ENCODE measurements at places on chromosomes 5 and 9.

GRCh38 chr9:99819856-99820684 is 1.6 kb upstream of the NR4A3 start:
- DNase-seq: peak; percentile 83

DNA sequence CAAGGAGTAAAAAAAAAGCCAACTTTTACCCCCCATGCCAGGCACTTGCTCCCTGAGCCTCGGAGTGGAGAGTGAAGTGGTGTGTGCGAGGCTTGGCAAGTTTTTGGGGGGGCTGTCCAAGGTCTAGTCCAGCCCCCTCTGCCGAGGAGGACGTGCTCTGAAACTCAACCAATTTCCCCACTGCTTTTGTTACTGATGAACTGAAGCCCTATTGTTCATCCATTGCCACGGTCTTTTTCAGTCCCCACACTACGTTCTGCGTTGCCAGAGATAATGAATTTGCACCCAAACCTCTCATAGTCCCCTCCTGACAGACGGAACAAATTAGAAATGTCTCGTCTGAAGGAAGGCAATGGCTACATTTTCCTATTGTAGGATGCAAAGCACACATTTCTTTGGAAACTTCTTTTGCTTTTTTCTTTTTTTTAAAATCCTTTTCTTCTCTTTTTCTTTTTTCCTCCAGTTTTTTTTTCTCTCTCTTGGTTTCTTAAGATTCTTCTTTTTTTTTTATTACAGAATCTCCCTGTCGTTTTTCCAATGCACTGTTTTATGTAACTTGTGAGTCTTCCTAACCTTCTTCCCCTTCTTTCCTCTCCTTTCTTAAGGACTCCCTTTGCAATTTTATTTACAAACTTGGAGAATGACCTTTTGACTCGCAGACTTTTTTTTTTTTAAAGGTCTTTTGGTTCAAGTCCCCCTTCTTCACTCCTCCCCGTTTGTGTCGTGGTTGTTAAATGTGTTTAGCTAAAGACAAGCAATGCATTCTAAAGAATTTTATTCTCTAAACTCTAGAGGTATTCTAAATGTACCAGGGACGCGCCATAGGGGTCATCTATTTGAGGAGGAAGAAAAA is 209.5 kb downstream of the MEF2C start:
- DNase-seq: no peak

- no peak for DNase-seq
These were observed 6.3 kb upstream of the DNAJB5 start for GRCh38 chr9:34983209-34983608.

DNA sequence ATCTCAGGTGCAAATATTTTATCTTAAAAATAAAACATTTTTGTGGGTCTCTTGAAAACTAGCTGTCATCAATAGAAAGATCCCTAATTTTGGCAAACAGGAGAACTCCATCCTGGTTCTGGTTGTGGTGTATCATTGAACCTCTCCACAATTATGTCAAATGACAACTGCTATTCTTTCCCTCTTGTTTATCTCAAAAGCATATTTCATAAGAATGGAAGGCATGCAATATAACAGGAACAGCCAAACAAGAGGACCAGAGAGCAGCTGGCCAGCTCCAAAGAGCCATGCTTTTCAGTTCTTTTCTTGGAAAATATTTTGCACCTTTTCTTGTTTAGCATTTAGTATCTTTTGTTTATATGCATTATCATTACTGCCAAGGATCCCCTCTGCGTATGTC is 125.4 kb downstream of the ADAMTS6 start:
- DNase-seq: no peak

DNA sequence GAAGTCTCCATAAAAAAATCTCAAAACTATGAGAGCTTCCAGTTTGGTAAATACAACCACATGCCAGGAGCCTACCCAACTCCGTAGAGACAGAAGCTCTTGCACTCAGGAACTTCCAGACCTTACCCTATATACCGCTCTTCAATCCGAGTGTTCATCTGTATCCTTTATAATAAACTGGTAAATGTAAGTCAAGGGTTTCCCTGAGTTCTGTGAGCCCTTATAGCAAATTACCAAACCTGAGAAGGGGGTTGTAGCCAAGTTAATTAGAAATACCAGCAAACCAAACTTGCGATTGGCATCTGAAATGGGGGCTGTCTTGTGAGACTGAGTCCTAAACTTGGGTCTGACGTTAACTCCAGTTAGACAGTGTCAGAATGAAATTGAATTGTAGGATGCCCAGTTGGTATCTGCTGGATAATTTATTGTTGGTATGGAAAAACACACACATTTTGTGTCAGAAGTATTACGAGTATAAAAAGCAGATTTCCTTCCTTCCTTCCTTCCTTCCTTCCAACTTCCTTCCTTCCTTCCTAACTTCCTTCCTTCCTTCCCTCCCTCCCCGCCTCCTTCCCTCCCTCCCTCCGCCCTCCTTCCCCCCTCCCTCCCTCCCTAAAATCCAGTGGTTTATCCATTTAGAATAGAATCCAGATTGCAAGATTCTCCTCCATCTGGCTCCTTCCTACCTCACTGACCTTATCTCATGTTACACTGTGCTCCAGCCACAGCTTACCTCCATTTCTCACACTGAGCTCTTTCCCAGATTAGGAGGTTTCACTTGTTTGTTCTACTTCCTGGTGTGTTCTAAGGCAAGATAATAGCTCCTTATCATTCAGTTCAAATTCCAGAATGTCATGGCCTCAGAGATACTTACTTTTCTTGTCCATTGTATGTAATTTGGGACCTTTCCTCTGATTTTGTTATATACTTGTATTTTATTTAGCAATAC is 196.7 kb downstream of the WDR70 start:
- no peak for DNase-seq

DNA sequence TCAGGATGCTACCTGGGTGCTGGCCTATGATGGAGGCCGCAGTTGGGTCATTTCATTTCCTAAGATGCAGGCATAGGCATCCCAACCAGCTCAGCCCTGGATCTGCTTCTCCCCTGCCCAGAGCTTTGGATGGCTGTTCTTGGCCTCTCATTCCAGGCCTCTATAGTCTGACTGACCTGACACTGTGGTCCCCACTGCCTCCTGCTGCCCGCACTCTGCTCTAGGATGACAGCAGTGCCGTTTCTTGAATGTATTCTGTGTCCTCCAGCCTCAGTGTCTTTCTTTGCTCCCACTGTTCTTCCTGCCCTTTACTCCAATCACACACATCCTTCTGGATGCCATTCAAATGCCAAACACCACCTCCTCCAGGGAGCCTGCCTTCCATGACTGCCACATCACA is 235.7 kb downstream of the HSPA4 start:
- no peak for DNase-seq

GRCh38 chr9:122382901-122383850 is 12.4 kb downstream of the PTGS1 start:
- no peak for DNase-seq

Data from stimulated activated CD4-positive, alpha-beta T cell treated with anti-CD3 and anti-CD28 coated beads, Interleukin-12 subunit alpha, Interleukin-12 subunit beta, amount 100 ng/mL, for 48 hours (primary cell).